ENCODE measurements at places on chromosomes 5 and 9.

DNA sequence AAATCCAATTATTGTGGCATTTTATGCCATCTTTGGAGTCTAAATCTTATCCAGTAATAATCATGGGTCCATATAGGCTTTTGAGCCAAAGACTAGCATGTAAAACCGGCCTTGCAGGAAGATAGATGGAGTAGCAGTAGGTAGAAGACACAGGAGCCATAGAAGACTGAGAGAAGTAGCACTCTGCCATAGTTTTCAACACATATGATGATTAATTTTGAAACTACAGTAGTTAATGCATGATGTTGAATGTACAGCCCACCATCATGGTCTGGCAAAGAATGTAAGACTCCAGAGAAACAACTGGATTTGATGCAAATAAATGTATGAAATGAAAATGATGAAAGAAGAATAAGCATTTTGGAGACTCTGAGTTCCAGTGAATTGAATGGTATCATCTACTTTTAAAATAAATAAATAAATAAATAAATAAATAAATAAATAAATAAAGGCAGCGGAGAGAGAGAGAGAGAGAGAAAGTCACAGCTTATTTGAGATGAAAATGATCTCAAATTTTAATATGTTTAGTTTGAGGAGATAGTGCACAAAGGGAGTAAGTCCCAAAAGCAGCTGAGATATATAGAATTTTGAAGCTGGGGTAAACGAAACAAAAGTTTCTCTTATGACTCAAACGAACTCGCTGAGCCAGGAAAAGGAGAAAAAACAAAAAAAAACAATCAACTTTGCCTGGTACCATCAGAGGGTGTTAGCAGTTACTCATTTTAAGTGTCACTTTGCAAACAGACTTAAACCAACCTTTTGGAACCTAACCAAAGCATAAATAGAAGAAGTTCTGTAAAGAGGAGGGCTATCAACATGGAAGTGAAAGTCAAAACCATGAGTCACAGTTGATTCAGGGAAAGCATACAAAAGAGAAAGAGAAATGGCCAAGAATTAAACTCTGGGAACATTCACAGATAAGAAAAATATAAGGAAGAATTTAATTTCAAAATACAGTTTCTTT is 388.7 kb downstream of the CETN3 start:
- no peak for DNase-seq

GRCh38 chr9:14165376-14166035 is 148.4 kb downstream of the NFIB start:
- no peak for DNase-seq

- DNase-seq: no peak
Observed at GRCh38 chr5:155554500-155554899, 540.9 kb downstream of the KIF4B start.

DNA sequence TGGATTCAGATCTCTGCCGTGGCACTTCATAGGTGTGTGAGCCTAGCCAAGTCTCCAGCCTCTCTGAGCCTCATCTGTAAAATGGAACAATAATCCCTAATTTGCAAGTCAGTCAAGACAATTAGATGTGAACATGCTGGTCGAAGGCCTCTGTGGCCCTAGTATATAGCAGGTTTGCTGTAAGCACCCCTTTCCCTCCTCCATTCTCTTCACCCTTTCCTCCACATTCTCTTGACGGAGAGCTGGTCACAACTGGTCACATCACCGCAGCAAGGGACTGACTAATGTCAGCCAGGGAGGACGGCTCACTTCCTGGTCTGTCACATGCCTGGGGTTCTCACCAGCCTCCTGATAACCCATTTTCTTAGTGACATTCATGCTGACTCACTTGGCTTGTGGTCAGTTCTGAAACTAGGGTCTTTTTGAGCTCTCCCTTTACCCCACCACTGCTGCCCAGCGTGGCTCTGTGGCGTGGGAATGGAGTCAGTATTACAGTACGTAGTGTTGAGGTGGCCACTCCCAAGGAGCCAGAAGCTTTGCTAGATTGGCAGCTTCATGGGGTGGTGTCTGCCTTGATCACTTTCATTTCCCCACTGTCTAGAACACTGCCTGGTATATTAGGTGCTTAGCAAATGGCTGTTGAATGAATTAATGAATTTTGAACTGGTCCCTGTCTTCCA is 47.8 kb downstream of the ERGIC1 start:
- DNase-seq: no peak

DNA sequence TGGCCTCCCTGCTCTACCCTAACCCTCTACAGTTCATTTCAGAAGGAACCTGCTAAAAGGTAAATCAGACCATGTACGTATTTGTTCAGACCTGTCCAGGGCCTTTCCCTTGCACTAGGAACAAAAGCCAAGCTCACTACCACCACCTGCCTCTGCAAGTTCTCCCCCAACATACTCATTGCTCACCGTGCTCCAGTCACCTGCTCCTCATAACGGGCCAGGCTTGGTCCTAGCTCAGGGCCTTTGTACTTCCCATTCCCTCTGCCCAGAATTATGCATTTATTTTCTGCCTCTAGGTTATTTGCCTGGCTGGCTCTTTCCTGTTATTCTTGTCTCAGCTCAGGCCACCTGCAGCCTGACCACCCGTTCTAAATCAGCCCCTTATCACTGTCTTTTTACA is 4.8 kb upstream of the FGF1 start:
- peak; percentile 25 for DNase-seq

DNA sequence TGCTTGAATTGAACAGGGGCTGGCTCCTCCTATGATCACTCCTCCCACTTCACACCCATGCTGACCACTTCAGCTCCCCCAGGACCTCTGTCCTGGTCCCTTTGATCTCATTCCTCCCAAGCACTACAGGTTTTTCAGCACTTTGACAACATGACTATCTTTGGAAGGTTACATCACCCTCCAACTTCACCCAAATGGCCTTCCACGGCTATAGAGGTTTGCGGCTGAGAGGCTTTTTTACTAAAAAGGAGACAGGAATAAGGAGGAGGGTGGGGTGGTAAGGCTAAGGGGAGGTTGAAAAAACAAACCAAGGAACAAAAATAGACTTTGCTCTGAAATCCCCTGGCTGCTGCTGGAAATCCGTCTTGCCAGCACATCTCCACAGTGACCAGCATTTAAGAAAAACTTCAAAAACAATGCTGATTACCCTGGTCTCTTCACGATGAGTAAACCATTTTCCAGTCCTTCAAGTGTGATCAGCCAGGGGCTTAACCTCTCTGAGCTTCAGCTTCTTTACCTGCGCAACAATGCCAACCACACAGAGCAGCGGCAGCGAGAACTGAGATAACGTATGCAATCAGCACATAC is 102.7 kb downstream of the DPYSL3 start:
- no peak for DNase-seq

GRCh38 chr5:43255704-43256103 is 57.5 kb downstream of the HMGCS1 start:
- DNase-seq: no peak

GRCh38 chr5:176817369-176817840 is 7.0 kb downstream of the UNC5A start:
- peak; percentile 49 for DNase-seq

GRCh38 chr5:102853680-102854079 is 98.6 kb downstream of the PAM start:
- DNase-seq: no peak

DNA sequence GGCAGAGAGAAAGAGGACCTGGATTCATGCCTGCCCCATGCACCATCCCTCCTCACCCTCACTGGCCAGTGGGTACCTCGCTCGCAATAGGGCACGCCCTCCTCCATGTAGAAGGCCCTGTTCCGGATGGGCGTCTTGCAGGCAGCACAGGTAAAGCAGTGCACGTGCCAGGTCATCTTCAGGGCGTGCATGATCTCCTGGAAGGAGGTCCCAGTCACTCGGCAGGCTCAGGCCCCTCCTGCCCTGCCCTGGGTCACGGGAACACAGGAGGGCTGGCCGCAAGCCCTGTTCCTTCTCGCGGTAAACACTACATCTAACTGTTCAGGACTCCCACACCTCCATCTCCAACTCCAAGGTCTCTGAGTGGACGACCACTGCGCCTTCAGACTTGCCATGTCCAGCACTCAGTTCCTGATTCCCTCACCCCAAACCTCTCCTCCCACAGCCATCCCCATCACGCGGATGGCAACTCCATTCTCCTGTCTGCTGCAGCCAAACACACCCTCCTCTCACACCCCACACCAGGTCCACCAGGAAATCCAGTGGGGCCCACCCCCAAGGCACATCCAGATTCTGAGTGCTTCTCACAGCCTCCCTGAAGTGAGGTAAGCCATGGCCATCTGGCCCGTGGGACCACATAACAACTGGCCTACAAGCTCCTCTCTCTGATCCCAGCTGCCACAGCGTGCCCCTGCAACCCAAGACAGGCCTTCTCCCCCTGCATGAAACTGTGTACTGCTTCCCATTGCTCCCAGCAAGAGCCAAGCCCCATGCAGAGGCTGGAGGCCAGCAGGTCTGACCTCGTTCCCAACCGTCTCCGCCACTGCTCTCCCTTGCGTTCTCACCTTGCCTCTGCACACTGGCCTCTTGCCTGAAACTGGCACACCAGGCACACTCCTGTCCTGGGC is 10.8 kb upstream of the DBN1 start:
- DNase-seq: no peak

- no peak for DNase-seq
Observed at GRCh38 chr5:139265001-139265400, 28.5 kb upstream of the MATR3 start.

DNA sequence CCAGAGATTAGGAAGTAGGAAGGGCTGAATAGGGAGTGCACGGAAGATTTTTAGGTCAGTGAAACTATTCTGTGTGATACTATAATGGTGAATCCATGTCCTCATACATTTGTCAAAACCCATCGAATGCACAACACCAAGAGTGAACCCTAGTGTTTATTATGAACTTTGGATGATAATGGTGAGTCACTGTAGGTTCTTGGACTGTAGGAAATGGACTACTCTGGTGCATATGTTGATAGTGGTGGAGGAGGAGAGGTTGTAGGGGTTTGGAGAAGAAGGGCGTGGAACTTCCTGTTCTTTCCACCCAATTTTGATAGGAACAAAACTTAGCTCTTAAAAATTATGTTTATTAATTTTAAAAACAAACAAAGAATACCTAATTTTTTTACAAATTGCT is 14.3 kb downstream of the CTSL start:
- DNase-seq: no peak
